CD4-positive, alpha-beta T cell treated with Interleukin-17A for 4 hours (primary cell): ENCODE measurements at places on chromosomes 5 and 9.

DNA sequence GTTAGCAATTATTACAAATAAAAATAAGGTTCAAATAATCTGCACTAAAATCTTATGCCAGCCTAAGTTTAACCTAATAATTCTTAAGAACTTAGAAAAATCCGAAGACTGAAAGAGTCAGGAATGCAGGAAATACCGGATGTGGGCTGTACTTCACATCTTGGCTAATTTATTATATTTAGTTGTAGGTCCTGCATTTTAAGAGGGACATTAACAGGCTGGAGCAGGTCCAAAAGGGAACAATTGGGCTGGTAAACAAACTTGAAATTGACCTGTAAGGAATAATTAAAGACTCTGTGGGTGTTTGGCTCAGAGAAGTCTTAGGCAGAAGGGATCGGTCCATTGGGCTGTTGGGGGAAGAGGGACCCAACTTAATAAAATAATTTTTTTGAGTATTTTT is 18.4 kb downstream of the GLRA1 start:
- no peak for DNase-seq

GRCh38 chr9:75855509-75855908 is 35.0 kb upstream of the PCSK5 start:
- DNase-seq = no peak

DNA sequence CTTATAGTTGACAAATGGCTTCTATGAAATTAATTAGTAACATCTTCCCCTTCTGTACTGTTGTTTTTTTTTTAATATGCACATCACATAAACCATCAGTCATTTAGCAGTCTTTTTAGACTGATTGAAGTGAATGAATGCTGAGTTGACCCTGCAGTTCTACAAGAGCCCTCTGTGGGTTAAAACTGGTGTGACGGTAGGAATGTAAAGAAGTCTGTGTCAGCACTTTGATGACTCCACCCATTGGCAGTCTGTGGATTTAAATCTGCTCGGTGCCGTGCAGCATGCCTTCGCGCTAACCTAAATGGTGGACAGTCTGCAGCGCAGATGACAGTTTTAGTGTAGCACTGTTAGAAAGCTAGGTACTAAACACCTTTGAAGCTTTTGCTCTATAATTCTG is 3.1 kb downstream of the GTF3C4 start:
- no peak for DNase-seq

DNA sequence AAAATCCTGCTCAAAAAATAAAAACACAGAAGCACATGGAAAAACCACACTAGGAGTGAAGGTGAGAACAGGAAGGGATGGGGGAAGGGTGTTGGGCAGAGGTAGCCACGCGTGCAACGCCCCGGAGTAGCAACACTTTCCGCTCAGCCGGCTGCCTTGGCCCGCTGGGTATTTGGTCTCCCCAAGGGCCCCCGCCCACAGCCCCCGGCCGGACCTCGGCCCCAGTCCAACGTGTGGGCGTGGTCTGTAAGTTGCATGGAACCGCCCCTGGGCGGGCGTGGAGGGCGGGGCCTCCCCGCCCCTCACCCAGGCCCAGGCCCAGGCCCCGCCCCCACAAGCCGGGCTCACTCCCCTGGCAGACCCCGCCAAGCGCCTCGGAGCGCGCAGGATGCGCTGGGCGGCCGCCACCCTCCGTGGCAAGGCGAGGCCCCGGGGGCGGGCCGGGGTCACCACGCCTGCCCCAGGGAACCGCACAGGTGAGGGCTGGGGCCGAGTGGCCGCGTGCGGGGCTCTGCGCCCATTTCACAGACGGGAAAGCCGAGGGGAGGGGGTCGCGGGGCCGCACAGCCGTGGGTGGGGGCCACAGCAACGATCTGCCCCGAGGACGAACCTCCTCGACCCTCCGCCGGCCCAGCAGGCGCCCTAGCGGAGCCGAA is at the start of gene SUSD3:
Gene SUSD3 (plus strand): TSS at position 347 of the 656 bp plus-strand sequence. CDS start 42 bp downstream, at position 389.
- DNase-seq = peak; percentile 83

DNA sequence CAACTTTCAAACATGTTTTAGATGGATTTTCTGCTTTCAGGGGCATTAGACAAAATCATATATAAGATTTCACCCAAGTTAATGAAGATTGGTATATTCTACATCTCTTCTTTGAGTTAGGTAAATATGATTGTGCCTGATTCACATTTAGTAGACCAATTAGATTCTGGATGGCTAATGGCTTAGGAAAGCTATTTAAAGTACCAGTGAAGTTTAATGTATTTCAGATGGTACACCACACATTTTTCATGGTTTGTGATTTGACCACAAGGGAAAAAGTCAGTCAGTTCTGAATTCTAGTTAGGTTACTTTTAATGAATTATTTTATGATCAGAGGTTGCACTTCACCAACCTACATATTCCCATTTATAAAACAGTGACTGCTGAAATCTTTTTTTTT is 409.7 kb downstream of the ADGRV1 start:
- no peak for DNase-seq

DNA sequence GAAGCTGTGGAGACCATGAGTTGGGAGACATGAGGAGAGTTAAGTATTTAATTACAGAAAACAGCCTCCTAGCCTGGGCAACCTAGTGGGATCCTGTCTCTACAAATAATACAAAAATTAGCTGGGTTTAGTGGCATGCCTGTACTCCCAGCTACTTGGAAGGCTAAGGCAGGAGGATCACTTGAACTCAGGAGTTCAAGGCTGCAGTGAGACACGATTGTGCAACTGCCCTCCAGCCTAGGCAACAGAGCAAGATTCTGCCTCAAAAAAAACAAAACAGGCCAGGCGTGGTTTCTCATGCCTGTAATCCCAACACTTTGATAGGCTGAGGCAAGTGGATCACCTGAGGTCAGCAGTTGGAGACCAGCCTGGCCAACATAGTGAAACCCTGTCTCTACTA is 52.6 kb downstream of the AQP7 start:
- DNase-seq = no peak

- no peak for DNase-seq
These were observed 218.0 kb downstream of the MAN2A1 start for GRCh38 chr5:109907731-109908130.

GRCh38 chr5:116475338-116475737 is 99.3 kb downstream of the SEMA6A start:
- no peak for DNase-seq

GRCh38 chr9:70412832-70413463 is 1.5 kb downstream of the KLF9 start:
- peak; percentile 52 for DNase-seq

- no peak for DNase-seq
These were observed 6.2 kb downstream of the FBXL7 start for GRCh38 chr5:15506146-15506545.

DNA sequence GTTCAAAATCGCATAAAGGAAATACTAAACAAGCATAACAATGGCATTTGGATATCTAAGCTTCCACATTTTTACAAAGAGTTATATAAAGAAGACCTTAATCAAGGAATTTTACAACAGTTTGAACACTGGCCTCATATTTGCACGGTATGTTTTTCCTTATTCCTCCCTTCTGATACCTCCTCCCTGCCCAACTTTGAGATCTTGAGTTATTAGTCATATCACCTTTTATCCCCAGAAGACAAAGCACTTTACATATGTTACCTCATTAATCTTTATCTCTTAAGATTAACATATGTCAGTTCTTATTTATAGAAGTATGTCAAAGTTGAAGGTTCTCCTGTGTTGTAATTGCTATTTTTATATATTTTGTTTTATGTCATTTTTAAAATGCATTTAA is 29.8 kb downstream of the TDRD7 start:
- DNase-seq = no peak

DNA sequence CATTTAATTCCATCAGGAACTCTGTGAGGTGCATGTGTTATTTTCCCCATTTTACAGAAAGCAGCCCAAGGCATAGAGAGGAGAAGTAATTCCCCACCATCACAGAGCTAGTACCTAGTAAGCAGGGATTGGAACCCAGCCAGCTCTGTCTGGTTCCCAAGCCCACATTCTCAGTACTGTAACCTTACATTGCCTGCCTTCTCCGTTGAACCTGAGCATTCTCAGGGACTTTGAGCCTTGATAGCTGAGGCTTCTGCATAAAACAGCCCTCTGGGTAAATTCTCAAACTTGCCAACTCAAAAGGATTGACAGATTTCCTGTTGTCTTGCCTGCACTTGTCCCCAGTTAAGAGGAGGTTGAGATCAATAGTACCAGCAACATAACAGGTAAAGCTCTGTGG is 9.2 kb upstream of the GLE1 start:
- DNase-seq = no peak

GRCh38 chr5:144108131-144108530 is 62.3 kb downstream of the YIPF5 start:
- DNase-seq = no peak

- DNase-seq = no peak
These were observed 43.9 kb upstream of the EGFL7 start for GRCh38 chr9:136618580-136619547.

- no peak for DNase-seq
These were observed 51.1 kb downstream of the CTNND2 start for GRCh38 chr5:11853140-11853539.

GRCh38 chr5:11182441-11183080 is 421.5 kb upstream of the DAP start:
- no peak for DNase-seq

- no peak for DNase-seq
These were observed 1879.1 kb upstream of the ACO1 start for GRCh38 chr9:30505311-30505710.

DNA sequence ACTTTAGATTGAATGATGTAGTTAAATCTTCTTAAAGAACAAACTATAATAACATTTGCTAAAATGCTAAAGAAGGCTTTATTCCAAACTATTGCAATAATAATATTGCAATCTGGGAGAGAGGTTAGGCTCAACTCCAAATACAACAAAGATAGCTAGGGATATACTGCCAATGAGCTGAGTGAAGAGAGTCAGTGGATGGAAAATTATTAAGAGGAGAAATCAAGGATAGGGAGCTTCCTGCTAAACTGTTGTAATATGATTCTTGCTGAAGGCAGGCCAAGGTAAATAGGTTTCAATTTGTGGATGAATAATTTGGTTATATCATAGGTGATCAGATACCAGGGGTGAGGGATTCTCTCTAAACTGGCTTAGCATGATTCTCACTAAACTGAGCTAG is 1651.5 kb downstream of the EFNA5 start:
- DNase-seq = no peak

DNA sequence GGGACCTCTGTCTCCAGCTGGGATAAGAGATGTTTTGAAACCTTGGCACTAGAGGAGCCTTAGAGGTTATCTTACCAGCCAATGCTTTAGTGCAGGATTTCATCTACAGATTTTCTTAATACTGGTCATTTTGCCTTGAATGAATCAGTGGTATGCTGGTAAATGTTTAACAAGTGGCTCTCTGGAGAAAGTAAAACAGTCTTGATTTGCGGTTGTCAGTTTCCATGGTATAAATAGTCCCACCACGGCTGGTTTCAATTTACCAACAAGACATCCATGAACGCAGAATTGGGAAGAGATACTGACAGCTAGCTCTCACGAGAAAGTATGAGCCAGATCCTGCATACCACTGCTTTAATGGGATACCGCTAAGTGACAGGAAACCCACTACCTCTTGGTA is 56.7 kb upstream of the CXCL14 start:
- DNase-seq = no peak

DNA sequence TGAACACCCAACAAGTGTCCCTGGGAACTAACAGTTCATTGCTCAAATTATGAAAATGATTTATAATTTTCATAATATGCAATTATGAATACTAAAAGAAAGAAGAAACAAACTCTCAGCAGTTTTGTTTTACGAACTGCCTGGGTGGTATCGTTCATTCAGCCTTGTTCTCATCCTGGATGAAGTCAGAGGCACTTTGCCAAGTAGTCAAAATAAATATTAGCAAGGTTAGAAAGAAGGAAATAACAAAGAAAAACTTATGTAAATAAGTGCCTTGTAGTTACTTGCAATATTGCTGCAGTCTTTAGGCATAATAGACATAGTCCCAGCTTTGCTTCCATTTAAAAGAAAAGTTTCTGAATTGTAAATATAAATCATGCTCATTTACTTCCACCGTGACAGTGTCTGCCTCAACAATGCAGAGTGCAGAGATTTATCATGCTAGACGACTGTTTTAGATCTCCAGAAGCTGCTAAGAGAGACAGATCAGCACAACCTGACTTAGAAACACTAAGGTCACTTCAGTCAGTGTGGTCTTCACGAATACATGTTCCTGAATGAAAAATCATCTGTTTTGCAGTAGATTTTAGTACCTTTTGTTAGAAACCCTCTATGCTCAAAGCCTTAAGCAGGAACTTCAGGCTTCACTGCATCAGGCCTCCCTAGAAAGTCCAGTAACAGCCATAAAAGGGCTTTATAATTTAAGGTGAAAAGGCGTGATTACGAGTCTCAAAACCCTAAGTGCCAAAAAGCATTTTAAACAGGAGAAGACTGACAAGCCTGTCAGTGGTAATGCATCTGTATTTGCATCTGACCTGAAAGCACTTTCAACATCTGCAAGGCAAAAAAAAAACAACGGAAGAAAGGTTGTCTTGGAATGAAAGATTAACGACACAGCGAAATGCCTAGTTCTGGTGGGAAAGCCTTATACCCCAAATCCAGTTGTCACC is 92.1 kb downstream of the TMEM167A start:
- DNase-seq = no peak

- no peak for DNase-seq
These were observed 1027.1 kb upstream of the WWC1 start for GRCh38 chr5:167264348-167264747.

- no peak for DNase-seq
These were observed 50.3 kb downstream of the MOCS2 start for GRCh38 chr5:53059281-53059680.

DNA sequence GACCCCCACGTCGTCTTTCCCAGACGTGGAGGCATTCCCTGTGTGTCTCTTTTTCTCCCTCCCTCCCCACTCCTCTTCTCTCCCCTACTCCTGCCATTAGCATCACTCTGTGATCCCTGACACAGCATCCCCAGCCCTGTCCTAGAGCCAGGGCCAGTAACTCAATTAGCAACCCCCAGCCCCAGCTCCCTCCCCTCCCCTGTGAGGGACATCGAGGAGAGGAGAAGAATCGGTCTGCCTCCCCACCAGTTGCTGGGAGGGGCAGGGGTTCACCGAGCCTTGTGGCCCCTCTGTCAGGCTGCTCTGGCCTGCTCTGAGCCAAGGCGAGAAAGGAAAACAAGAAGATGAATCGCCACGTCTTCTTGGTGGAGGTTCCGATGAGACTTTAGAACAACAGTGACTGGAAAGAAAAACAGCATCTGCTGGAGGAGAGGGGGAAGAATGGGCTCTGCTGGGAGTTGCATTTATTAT is 123.1 kb downstream of the PAPPA start:
- no peak for DNase-seq

- no peak for DNase-seq
These were observed 29.0 kb downstream of the THBS4 start for GRCh38 chr5:80064124-80064523.

DNA sequence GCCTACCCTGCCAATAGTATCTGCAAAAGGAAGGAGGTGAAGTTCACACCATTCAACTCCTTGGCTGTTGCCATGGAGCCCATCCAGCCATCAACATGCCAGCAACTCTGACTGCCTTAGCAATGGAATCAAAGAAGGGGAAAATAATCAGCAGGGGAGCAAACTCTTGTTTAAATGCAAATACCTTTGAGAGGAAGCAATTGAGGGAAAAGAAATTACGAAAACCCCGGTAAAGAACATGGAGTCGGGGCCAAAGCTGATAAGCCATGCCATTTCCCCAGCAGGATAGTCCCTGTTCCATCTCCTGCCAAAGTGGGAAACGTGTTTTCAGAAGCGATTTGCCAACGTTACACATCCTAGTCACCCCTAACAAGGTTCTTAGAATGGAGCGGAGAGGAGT is 69.0 kb downstream of the MFAP3 start:
- no peak for DNase-seq
